ENCODE measurements at places on chromosomes 2 and 18.

DNA sequence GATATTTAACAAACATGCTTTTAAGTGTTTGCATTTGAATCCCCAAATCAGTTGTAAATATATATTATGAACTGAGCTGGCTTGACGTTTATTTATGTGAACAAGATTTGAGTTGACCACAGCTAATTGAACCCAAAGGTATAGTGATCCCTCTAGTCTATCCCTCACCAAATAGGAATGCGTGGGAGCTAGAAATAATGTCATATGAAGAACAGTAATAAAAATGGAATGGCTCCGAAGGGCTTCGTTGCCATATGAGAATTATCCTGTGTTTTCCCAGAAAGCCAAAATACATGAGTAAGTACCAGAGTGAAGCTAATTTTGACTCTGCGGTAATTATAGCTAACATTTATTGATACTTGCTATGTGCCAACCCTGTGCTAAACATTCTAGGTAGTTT, 142.7 kb downstream of the ADCYAP1 start:
- no peak for DNase-seq

GRCh38 chr2:227703961-227704360, 13.9 kb downstream of the SLC19A3 start:
- DNase-seq, result no peak

- DNase-seq, result no peak
Observed at GRCh38 chr2:232348936-232349335, 29.6 kb upstream of the ALPP start.

DNA sequence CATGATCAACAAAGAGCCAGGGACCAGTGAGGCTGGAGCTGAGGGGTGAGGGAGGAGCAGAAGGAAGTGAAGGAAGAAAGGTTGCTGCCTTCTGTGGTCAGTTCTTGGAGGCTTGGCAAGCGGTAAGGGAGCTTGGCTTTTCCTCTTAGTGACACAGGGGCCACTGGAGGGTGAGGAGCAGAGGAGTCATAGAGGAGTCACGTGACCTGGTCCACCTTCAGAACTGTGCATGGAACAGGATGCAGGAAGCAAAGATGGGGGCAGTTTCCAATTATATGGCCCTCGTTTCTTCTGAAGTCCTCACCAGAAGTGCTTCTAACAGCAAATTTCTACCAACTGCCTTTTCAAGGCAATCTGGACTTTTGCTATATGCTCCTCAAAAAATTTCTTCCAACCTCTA, 326.9 kb upstream of the SMIM21 start:
- DNase-seq, result no peak

DNA sequence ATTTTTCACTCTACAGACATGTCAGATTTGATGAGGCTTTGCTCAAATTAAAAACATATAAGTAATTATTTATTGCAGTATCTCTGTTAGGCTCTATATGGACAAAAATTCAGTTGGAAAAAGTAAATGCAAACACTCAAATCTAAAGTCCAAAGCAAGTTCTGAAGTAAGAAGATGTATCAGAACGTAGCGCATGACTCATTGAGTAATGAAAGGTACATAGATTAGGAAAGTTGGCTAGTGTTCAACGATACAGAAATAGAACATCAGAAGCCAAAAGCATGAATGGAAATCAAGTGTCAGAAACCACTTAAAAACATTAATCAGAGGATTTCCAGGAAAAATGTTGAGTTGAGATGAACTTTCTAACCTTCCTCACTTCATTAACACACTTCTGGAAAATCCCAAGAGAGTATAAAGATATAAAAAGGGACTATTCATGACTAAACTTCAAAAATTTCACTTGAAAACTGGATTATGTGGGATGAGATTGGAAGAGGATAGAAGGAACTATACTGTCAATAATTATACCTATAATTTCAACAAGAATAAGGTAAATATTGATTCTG, 494.1 kb downstream of the LRRTM4 start:
- no peak for DNase-seq

DNA sequence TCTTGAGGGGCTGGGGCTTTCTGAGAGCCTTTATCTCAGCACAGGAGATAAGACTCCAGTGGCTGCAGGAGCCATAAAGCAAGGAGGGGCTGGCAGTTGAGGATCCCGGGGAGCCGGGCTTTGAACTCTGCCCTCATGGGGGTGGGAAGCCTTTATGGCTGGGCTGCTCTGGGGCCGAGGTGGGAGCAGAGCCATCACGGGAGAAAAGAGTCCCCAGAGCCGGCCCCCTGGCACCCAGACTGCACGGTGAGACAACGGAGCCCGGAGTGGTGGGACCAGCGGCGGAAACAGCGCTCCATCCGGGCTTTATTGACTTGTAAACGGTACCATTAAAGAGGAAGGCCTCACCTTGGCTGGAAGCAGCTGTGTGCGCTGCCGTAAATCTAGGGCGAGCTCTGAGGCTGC, 162.6 kb downstream of the MYCN start:
- no peak for DNase-seq

DNA sequence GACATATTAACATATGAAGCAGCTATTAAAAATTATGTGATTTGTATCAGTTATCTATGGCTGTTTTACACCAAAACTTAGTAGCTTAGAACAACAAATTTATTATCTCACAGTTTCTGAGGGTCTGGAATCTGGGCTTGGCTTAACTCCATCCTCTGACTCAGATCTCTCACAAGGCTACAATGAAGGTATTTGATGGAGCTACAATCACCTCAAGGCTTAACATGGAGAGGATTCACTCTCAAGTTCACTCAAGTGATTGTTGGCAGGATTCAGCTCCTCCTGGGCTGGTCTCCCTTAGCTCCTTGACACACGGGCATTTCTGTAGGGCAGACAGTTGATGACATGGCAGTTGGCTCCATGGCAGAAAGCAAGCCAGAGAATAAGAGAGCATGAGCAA, 133.0 kb upstream of the SLC14A2 start:
- DNase-seq, result no peak

DNA sequence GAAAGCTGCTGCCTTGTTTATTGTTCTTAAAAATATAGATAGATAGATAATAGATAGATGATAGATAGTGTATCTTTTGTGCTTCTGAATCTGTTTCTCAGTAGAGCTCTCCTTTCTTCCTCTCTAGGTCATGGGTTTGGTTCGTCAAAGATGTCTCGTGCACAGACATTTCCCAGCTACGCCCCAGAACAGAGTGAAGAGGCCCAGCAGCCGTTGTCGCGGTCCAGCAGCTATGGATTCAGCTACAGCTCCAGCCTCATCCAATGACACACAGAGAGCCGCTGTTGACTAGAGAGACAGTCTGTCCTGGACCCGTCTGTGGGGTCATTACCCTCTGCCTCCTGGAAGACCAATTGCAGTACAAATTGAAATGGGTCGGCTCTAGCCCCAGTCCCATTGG, 106.6 kb downstream of the CD226 start:
- no peak for DNase-seq

DNA sequence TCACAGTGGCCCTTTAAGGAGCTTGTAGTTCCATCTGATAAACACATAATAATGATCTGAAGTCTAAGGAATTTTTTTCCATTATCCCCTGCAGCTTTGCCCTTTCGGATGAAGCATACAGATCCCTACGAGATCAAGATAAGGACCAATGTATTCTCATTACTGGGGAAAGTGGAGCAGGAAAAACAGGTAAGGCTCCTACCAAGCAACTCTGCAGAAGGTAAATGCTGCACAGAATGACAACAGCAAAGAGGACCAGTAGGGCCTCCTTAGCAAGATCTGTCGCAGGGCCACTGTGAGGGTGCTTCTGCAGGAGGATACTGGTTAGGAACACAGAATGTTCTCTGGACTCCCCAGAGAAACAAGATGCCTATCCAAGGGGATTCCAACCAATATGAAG, 84.6 kb downstream of the MYO1B start:
- DNase-seq, result no peak

- no peak for DNase-seq
Observed at GRCh38 chr2:82256288-82256687, 1951.7 kb upstream of the LRRTM1 start.

DNA sequence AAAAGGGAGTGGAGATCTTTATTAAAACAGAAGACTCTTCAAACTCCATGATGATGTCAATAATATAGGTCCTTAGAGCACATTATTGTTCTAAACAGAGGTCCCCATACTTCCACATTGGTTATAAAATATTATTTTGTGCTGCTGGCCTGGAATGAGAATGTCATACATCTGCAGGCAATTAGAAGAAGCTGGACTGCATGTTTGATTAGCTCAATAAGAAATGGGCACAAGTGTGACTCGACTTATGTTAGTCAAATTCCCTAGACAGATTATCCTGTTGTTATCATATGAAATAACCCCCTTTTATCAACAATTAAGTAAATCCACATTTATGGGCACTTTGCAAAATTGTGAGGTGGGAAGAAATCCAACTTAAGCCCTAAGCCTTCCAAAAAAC, 8.8 kb downstream of the EFEMP1 start:
- no peak for DNase-seq

DNA sequence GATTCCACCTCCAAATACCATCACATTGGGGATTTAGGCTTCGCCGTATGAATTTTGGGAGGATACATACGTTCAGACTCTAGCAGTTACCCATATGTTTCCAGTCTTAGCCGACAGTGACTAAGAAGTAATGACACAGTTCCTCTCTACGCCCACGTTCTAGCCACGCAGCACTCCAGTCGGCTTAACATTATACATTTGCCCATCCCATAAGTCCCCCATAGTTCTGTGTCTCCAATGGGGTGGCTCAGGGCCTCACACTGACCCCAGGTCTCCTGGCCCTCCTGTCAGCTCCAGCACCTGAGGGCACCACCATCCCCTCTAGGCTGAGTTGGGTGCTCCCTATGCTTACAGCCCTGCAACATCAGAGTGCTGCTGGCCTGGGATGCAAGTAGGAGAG, 18.4 kb upstream of the CNDP2 start:
- DNase-seq, result no peak

- no peak for DNase-seq
Observed at GRCh38 chr18:11654736-11655605, 34.1 kb upstream of the GNAL start.

DNA sequence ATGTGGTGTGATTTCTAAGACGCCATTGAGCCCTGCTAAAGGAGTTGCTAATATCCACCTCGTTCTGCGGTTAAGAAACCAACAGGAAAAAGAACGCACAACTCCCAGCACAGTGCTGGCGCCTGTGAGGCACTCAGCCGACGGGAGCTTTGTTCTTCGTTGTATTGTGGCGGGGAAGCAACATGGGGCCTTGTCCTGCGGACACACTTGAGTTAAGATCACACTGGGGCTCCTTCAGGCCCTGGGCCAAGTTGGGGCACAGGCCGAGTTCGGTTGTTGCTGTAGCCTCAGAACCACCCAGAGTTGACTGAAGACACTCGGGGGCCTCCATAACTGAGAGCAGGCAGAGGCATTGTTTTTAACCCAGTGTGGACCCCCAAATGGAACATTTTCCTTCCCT, 30.6 kb upstream of the CD8A start:
- DNase-seq, result no peak

DNA sequence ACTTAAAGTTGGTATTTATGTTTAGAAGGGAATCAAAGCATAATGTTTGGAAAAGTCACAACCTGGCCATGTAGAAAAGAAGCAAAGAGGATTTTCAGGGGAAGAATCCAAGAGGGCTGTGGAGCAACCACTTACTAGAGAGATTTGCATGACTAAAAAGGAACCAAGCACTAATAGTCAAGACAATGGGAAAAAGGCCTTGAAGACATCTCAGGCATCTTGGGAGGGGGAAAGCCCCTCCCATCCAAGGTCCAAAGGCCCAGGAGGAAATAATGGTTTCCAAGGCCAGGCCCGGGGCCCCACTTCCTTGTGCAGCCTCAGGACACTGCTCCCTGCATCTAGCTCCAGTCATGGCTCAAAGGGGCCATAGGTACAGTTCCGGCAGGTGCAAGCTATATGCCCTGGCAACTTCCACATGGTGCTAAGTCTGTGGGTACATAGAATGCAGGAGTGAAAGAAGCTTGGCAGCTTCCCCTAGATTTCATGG, 128.1 kb downstream of the EIPR1 start:
- DNase-seq, result no peak

DNA sequence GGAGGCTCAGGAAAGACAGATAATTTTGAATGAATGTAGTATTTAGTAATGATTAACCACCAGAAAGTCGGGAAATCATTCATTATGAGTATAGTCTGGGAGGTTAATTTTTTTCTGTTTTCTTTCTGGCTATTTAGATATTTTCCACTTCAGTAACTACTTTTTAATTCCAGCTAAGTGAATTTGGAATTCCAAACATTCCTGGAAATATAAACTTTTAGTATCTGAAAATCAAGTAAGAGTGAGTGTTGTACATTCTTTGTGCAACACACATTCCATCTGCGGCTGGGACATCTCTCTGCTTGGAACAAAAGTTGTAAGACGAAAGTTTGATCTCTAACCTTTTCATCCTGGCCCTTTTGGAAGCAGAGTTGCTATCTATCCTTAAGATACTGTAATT, 275.7 kb upstream of the SPRED2 start:
- no peak for DNase-seq

GRCh38 chr2:144330951-144331673, 188.8 kb downstream of the ZEB2 start:
- DNase-seq, result no peak

DNA sequence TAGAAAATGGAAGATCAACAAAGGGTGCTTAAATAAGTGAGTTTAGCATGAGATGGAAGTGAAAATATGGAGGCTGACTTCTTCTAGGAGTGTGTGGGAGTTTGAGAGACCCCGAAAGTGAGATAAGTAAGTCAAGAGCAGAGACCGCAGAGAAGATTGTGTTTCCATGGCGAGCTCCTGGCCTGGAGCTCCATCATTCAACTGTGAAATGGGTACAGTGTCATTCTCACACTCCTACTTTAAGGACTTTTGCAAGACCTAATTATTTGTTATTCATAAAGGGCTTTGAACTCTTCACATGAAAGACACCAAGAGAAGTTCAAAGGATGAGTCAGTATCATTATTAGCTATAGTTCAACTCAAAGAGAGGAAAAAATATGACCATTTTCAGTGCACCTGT, 134.2 kb upstream of the PIK3C3 start:
- no peak for DNase-seq

DNA sequence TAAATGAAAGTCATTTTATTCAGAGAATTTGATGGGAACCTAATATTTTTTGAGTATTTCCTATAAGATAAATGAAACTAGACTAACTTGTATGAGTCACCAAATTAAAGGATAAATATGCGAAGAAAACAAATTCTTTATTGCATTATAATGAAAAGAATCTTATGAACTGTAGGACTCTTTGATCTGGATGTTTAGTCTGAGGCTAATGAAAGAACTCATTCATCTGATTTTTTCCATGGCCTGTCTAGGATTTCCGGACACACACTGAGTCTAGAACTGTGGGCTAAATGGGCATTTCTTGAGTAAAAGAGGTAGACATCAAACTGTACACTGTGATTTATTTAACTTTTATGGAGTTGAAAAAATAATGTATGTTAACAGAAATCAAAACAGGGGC, 43.0 kb downstream of the ZNF519 start:
- DNase-seq, result no peak

GRCh38 chr2:228268756-228269155, 87.3 kb upstream of the SPHKAP start:
- DNase-seq, result no peak

DNA sequence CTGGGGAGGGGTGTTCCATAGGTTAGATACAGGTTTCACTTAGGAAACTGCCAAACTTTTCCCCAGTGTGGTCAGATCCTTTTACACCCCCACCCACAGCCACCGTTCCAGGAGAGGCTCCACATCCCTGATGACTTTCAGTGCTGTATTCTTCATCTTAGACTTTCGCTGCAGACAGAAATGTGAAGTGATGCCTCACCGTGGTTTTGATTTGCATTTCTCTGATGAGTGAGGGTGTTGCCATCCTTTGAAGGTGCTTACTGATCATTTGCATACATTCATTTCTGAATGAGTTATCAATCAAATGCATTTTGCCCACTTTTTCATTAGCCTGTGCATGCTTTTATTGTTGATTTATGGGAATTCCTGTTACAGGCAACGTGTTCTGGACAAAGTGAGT, 14.9 kb downstream of the COPS9 start:
- no peak for DNase-seq
